ENCODE measurements at places on chromosomes 2 and 18.

GRCh38 chr2:9262671-9263171 lies 56.1 kb downstream of the ASAP2 start:
- no peak for DNase-seq

DNA sequence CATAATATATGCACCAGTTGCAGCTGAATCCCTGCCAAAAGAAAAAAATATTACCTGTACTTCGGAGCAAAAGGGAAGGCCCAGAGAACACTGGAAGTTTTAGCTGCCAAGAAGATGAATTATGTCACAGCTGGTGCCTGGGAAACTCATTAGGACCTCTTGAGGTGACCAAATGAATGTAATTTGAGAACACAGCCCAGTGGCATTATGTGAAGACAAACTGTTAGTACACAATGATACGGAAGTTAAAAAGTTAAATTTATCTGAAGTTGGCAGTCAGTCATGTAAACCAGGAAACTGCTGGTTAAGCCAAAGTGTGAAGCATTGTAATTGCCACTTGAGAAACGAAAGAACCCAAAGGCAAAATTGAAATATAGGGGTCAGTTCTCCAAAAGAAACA lies 80.7 kb downstream of the EML4 start:
- DNase-seq, result no peak

GRCh38 chr2:38568724-38569436 lies 33.8 kb downstream of the HNRNPLL start:
- DNase-seq, result no peak

- no peak for DNase-seq
Observed at GRCh38 chr2:217090024-217090473, 230.2 kb upstream of the TNP1 start.

- DNase-seq, result no peak
Observed at GRCh38 chr2:1484131-1484884, 71.0 kb downstream of the TPO start.

GRCh38 chr2:57890464-57890863 lies 156.1 kb upstream of the VRK2 start:
- DNase-seq, result no peak

GRCh38 chr2:18861951-18862350 lies 272.6 kb upstream of the NT5C1B start:
- DNase-seq, result no peak

DNA sequence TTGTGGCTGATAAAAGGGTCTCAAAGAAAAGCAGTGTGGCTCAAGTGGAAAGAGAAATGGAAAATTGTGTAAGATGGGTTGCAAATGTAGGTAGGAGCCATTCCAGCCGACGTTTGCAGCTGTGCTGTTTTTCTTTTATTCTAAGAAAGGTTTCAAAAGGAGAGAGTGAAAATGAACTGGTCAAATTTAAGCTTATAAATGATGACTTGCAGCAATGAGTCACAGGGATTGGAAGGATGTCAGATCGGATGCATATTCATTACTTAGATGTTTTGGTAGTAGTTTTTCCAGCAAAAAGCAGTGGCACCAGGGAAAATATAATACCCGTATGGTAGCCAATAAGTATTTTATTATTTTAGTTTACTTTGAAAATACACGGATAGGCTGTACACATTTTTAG lies 79.1 kb downstream of the LRRTM4 start:
- no peak for DNase-seq

DNA sequence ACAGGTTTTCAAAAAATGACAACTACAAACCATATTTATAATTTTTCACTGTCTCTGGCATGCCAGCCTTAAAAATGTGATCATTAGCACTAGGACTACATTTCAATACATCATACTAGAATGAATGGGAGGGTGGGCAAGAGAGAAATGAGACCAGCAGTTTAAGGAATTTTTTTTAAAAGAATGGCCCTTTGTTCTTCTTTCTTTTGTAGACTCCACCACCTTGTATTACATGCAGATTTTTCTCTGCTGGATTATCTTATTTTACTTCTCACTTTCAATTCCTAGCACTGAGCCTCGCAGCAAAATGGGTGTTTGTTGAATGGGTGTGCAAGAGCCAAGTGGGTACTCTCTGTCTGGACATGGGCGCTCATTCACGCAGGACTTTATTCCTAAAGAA lies 39.9 kb downstream of the FRZB start:
- no peak for DNase-seq

DNA sequence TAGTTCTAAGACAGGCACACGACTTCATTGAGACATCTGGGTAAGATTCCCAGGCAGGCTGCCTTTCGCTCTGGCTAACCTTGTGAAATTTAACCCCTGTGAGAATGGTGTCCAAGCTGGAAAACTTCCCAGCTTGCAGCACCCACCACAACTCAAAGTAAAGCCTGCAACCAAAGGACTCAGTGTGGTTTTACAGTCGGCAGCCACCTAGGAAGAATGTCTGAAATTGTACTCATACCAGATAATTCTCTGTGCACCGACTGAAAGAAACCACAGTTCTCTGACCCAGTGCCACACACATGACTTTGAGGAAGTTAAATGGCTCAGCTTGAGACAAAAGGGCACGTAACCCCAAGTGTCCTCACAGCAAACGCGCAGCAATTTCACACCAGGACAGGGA lies 125.7 kb downstream of the RBMS1 start:
- DNase-seq, result no peak

DNA sequence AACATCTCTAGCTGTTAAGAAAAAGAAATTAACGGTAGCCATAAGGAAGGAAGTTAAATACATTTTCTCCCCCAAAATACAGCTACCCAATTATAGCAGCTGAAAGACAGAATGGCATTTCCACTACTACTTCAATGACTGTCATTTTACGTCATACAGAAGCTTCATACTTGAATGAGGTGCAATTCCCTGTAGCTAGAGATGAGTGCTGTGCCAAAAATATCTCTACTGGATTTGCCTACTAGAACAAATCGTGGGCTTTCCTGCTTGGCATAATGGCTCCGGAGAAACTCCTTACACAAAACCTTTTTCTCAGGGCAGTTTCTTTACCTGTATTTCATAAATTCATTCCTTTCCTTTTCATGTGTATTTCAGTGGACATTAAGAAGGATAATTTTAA lies 36.3 kb upstream of the NRXN1 start:
- no peak for DNase-seq

DNA sequence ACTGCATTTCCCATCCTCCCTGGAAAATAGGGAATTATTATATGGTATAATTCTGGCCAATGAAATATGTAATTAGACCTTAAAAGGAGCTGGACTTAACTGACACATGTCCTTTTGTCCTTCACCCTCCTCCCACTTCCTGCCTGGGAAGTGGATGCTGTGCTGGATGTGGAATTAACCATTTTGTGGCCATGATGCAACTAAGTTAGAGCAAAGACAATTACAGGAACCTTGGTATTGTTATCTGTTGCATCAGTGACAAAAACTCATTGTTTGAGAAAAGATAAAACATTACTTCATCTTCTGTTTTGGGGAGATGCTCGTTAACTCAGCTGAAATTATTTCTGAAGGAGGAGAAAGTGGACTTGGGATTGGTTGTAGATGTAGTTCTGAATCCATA lies 227.7 kb upstream of the BOD1L2 start:
- DNase-seq, result no peak

DNA sequence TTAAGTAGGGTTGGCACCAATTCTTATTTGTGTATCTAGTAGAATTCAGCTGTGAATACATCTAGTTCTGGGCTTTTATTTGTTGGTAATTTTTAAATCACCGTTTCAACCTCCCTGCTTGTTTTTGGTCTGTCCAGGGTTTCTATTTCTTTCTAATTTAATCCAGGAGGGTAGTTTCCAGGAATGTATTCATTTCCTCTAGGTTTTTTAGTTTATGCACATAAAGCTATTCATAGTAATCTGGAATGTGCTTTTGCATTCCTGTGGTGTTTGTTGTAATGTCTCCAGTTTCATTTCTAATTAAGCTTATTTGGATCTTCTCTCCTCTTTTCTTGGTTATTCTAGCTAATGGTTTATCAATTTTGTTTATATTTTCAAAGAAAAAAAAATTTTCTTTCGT lies 1361.8 kb upstream of the DDX18 start:
- no peak for DNase-seq

GRCh38 chr2:17979707-17980106 lies 101.2 kb downstream of the KCNS3 start:
- no peak for DNase-seq

GRCh38 chr2:62306751-62307468 lies 111.0 kb downstream of the B3GNT2 start:
- DNase-seq, result no peak

DNA sequence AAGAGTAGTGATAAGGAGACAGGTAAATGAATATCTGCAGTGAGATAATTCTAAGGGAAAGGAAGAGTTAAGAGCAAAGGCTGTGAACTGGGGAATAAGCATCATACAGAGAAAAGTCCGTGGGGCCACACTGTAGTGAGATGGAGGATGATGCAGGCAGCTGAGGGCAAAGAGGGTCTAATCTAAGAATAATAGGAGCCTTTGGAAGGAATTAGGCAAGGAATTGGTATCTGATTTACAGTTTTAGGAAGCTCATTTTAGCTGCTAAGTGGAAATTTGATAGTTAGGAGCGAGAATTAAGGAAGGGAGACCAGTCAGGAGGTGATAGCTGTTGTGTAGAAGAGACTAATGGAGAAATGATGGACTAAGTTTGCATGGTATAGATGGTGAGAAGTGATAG lies 43.5 kb downstream of the KIF5C start:
- no peak for DNase-seq

GRCh38 chr2:109171444-109172334 lies 42.7 kb downstream of the SH3RF3 start:
- DNase-seq, result no peak

DNA sequence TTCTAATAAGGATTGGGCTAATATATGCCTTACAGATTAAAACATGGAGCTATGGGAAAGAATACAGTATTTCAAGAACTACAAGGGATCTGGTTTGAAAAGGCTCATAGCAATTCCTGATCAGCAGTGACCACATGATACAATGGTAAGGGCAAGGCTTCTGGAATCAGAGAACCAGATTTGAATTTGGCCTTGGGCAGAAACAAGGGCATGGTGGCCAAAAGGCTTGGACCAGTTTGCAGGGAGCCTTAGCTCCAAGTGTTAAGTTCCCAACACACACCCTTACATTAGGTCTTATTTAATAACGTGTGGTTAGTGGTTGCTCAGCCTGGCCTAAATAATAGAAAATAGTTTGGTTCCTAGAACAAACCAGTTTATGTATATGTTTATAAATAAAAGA lies 87.7 kb downstream of the ZAP70 start:
- no peak for DNase-seq

DNA sequence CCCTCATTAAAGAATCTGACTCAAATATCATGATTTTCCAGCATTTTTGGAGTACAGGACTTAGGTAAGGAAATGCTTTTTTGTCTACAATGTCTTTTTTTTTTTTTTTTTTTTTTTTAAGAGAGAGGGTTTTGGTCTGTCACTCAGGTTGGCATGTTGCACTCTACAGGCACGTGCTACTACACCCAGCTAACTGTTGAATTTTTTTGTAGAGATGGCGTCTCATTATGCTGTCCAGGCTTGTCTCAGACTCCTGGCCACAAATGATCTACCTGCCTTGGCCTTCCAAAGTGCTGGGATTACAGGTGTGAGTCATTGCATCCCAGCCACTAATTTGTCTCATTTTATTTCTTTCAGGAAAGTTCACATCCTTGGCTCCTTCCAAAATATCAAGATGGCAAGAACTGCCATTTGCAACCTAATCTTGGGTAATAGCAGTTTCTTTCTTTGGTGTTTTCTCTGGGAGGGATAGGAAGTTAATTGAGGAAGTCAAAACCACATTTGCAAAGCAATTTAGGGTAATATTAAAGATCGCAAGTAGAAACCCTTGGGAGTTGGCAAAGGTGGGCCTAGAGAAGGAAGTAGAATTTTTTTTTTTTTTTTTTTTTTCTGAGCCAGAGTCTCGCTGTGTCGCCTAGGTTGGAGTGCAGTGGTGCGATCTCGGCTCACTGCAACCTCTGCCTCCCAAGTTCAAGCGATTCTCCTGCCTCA lies 15.5 kb downstream of the PNO1 start:
- no peak for DNase-seq

DNA sequence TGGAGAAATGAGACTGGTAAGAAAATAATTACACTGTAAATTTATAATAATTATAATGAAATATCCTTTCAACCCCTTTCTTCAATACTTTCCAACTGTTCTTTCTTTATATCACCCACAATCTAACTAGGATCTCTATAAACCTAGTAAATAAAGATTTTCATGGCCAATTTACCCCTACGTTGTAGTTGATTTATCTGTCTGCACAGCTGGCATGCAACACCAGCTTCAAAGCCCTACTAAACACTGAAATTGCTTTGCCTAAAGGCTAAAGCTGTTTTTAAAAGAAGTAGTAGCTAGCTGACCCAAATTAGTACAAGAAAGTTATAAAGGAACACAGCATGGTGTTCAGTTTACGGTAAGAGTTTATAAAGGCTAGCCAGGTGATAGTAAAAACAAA lies 140.1 kb downstream of the NOL4 start:
- DNase-seq, result no peak

DNA sequence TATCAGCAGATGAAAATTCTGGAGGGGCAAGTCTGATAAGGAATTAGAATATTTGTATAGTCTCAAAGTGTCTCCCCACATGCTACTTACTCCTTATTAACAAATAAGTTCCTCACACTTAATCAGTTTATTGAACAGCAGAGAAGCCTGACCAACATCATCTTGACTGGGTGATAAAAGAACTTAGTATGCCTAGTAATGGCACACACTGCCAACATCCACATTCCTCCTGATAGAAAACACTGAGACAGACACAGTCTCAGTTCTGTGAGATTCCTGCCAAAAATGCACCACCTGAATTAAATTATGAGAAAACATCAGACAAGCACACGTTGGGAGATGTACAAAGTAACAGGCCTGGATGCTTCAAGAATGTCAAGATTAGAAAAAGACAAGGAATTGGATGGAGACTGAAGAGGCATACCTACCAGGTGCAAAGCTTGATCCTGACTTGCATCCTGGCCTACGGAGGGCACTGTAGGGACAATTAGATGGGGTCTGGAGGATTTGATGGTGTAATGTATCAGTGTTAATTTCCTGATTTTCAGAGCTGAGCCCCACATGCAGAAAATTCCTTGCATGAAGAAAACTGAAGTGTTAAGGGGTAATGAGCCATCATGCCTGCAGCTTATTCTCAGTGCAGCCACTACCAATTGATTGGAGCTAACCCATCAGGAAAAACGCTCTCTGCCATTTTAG lies 200.4 kb upstream of the SH3BP4 start:
- DNase-seq, result no peak

DNA sequence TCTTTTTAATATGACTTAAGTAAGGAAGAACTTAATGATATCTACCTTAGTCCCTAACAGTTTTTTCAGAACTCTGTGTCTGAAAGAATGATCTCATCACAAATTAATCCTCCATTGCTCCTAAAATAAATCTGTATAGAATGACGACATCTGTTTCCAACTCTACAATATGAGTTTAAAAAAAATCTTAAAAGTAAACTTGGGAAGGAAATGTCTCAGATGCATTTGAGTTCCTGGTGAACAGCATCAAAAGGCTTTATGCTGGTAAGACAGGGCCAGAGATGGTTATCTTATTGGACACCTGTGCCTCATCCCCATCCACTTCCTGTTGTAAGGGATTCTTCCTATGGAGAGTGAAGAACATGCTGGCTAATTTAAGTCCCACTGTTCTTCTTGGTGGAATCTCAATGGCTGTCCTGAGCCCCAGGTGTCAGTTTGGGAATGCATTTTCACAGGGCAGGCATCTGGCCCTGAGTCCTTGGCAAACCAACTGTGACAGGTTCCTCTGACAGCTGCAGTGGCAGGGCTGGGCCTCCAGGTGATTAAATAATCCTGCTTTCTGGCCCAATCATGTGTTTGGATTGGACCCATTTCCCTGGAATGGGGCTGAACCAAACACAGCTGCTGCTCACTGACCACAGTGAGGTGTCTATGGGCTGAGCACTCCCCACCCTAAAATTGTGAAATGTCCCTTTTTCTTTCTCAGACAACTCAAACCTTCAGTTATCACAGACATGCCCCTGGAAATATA lies 12.9 kb upstream of the NCKAP5 start:
- DNase-seq, result no peak
